Thoracic aorta (tissue), 2 donors: ENCODE measurements at places on chromosomes 11 and 22.

DNA sequence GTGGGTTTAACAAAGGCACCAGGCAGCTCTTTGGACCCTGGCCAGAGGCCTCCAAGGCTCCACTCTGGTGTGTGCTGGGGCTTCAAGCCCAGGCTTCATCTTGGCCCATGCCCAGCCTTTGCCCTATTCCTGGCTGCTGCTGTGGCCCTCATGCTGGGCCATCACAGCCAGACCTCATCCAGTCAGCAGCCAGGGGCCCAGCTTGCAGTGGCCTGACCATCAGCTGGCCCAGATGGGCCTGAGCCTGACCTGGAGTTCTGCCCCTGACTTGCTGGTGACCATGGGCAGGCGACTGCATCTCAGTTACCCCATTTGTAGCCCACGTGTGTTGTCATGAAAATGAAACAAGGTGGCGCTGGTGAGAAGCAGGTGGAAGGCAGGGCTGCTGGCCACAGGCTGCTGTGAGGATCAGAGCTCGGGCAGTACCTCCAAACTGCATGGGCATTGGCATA, 76.1 kb downstream of the MED15 start:
- no peak for DNase-seq

- no peak for DNase-seq
Observed at GRCh38 chr11:119373921-119374631, 7.4 kb downstream of the USP2 start.

- DNase-seq: no peak
Observed at GRCh38 chr11:72008728-72009127, 10.0 kb downstream of the IL18BP start.

DNA sequence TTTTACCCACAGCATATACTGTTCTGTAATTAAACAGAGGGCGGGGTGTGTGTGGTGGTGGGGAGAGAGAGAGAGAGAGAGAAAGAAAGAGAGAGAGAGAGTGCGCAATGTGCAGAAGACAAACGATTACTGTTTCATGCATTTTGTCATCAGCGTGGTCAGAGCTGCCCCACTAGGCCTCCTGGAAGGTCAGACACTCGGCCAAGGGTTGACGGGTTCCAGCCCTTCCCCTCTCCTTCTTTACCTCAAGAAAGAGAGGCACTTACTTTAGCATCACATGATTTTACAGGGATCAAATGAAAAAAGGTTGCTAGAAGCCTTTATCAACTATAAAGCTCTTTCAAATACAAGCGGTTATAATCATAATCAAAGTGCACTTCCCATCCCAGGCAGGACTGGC, 269.2 kb upstream of the SORL1-AS1 start:
- DNase-seq: no peak

DNA sequence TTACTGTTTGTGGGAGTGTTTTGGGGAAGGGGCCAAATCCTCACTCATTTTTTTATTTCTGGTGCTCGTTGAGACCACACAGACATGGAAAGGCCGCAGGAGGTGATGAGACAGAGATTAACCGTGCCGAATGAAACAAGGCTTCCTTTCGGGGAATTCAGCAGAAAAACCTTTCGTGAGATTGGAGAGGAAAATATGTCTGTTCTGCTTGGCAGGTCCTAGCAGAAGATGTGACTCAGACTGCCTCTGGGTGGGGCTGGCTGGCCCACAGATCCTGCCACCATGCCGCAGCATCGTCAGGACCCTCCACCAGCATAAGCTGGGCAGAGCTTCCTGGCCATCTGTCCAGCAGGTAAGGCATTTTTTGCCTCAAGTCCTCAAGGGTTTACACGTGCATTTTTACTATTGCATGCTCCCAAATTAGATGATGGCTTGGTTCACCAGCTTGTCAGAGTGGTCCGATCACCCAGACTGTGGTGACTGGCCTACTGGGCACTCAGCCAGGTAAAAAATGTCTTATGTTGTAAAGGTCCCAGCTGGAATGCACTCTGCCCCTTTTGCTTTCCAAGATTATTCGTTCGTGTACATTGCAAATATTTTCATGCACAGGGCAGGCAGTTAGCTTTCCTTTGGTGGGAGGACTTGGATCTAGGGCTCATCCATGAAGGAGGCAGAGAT, 1.5 kb downstream of the DDB2 start:
- peak; percentile 55 for DNase-seq

DNA sequence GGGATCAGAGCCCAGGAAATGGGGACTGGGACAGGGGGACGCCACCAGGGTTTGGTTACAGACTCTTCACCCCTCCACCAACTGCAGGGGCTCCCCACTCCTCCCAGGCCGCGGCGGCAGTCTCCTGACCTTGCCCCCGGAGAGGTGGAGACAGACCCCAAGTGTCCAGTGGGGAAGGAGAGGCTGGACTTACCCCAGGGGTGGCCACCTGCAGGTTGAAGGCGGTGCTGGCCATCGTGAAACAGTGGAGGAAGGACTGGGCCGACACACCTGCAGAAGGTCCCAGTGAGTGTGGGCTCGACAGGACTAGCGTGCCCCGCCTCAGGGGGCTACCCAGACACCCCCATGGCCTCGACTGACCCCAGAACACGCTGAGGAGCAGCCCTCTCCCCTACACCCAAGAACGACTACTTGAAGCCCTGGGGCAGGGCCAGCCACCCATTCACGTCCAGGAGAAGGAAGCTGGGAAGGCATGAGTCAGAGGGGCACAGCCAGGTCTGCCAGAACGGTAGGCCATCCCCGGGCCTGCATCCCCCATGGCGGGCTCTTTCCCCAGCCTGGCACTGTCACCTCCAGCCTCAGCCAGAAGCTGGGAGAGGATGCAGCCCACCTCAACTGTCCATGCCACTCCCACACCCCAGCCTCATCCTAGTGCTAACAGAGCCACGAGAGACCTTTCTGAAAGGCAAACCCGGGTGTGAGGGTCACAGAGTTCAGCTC, 2.3 kb downstream of the GATD1 start:
- DNase-seq: no peak

GRCh38 chr22:44394246-44395117, 81.7 kb upstream of the SHISAL1 start:
- no peak for DNase-seq

DNA sequence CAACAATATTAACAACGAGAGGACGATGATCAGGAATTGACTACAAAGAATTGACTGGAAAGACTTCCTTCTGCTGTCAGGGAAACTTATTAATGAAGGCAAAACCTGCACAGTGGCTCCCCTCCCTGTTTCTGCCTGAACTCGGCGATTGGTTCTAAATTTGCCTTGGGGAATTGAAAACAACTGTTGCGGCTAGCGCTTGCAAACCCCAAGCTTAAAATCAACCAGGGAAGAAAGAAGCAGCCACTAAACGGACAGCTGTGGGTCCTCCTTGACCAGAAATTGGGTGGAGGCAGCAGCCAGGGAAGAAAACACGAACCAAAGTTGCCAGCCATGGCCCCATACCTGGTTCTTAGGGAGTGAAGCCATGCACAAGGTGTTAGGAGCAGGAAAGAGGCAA, 383.5 kb upstream of the CADM1 start:
- DNase-seq: no peak

DNA sequence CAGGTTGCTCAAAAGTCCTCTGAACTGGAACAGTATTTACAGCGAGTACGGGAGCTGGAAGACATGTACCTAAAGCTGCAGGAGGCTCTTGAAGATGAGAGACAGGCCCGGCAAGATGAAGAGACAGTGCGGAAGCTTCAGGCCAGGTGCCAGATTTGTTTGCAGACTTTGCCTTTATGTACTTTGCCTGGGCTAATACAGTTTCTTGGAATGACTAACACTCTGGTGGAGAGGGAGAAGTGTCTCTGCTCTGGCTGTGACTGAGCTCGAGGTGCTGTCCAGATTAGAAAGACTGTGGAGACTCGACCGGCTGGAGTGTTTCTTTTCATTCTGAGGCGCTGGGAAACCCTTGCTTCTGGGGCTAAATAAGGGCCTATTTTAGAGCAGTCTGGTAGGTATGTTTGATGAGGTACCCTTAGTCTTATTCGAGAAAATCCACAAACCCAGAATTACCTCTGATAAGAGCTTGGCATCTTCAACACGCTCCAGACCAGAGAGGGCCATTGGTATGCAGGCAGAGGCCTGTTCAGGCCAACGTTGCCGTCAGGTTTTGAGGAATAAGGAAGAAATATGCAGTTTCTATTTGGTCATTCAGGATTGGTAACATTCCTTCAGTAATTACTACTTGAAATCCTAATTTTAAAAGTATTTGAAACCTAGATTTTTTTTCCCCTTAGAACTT, 76.5 kb downstream of the SWAP70 start:
- DNase-seq: no peak

DNA sequence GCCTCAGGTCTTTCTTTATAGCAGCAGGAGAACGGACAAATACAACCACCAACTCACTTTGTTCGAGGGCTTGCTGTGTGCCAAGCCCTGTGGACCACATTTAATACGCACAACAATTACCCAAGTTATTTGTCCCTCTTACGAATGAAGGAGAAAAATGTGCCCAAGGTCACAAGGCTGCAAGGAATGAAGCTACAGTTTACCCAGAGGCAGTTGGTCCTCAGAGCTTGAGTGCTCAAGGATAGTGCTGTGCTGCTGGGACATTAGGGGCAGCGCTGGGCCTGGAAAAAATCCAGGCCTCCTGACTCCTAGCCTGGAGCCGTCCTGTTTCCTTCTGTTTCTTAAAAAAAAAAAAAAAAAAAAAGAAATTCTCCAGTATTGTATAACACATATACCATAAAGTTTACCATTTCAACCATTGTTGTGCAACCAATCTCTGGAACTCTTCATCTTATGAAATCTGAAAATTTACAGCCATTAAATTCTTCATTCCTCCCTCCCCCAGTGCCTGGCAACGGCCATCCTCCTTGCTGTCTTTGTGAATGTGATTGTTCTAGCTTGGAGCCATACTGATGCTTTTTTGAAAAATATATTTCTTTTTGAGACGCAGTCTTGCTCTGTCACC, 1.0 kb upstream of the C11orf86 start:
- DNase-seq: no peak

GRCh38 chr11:9180784-9181183, 84.4 kb downstream of the DENND5A start:
- DNase-seq: no peak

- DNase-seq: no peak
Observed at GRCh38 chr11:59730896-59731565, 17.4 kb upstream of the OR10V1 start.

DNA sequence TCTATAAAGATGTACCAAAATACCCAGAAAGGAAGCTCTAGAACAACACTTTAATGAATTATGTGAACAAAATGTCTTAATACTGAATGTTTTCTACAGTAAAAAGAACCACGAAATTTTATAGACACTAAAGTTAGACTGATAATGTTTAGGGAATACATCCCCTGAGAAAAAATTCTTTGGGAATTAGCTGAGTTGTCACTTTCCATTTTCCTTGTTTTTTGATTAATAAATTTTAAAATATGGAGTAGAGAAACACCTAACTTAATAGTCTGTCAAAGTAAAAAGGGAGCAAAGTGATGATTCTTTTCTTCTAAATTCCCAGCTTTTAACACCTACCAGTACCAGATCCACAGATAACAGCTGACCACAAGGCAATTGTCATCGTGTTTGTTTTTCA, 23.1 kb upstream of the SCN3B start:
- no peak for DNase-seq

DNA sequence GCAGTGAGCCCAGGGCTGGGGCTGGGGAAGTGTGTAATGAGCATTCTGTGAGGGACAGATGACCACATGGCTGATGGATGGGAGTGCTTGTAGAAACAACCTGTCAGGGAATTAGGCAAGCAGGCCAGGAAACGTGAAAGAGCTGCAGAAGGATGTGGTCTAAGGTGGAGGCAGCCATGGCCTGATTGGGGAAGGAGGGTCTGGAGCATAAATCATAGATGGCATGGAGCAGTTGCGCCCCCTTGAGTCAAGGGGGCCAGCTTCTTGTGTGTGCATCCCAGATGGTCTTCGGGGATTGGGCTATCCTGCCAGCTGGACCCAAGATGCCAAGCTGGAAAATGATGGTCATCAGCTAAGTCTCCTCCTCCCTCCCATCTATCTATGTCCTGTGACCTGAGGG, 119.4 kb upstream of the CLPB start:
- DNase-seq: no peak

GRCh38 chr11:125358254-125358840, 137.7 kb downstream of the FEZ1 start:
- no peak for DNase-seq

DNA sequence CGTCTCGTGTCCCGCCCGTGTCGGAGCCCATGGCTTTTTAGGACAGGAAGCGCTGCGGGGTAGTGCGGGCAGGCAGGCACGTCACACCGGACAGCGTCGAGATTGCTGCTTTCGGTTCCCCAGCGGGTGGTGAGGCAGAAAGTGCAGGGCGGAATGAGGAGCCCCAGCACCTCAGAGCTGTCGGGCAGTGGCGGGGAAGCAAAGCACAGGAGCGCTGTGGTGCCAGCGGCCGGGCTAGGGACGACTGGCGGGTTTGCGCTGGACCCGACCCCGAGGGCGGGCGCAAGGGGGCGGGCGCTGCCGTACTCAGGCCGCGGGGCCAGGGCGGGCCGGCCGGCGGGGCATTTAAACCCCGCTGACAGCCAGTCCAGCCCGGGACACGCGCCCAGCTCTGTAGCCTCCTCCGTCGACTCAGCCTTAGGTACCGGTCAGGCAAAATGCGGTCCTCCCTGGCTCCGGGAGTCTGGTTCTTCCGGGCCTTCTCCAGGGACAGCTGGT, at the start of gene SLC37A2:
Gene SLC37A2 (plus strand): TSS at position 375 of the 498 bp plus-strand sequence. CDS start 63 bp downstream, at position 438.
- DNase-seq: peak; percentile 34

- DNase-seq: no peak
Observed at GRCh38 chr11:76783896-76784813, 999 bp downstream of the TSKU start.

GRCh38 chr22:36986242-36986821, 32.9 kb downstream of the TST start:
- no peak for DNase-seq

DNA sequence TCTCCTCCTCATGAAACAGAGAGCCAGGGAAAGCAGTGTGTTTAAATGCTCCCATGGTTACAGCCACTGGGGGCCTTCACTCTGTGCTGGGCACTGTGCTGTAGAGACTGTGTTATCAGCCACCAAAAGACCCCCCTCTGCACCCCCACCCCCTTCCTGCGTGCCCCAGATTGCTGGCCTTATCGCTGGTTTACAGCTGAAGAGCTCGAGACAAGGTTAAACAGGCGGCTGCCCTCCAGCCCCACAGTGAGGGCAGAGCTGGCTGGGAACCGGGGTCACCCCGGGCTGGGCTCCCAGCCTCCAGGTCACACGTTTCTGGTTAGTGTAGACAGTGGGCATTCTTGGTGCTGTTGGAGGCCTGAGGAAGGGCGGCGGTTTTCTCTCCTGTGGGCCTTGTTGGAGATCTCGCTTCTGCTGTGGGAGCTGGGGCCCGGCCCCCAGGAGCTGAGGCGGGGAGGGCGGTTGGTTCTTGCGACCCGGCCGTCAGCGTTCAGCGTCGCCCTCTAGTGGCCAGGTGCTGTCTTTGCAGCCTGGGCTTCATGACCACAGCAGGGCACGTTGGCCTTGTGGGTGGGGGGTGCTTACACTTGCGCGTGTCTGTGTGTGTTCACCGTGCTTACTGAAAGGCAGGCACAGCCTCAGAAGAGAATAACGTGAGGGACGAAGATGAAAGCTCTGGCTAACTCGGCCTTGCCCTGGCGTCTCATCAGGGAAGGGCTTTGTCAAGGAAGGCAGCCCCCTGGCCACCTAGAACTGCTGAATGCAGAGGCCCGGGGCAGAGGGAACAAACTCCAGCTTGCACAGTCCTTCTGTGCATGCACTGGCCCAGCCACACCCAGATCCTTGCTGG, 40.8 kb downstream of the TBC1D22A start:
- DNase-seq: no peak
